Pancreas (tissue), 10 donors: ENCODE measurements at places on chromosomes 3 and 15. TPM values are rescaled to one million over a fixed set of nuclear protein-coding genes. Genes with fewer than 3 reads are reported as not detected.

APOD gene
- 47.9 TPM for polyA plus RNA-seq

DNA sequence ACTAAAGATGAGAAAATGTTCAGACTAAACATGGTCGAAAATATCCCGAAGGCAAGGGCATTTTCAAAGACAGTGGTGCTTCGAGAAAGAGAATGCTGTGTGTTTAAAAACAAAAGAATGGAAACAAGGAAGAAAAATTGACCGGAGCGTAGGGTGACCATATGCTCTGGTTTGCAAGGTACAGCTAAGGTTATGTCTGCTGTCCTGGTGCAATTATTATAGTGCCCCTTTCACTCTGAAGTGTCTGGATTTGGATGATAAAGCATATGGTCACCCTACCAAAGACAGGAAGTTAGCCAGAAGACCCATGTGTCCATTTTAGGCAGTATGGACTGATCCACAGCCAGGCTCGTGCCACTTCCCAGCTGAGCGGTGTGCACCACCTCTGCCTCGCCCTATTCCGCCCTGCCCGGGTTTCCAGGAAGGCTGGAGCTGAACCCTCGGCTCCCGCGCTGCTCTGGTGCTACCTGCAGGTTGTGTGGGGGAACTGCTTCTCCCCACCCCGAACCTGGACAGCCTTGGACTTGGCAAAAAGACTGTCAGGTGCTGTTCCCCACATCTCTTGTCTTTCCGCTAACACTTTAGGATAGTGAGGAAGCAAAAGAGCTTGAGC is 25.2 kb downstream of the GOLGA6D start:
- peak; percentile 75 for DNase-seq

- DNase-seq: no peak
Observed at GRCh38 chr3:82643948-82644347, 882.5 kb upstream of the GBE1 start.

GRCh38 chr3:129855832-129856419 is 37.6 kb downstream of the TMCC1 start:
- no peak for DNase-seq

- DNase-seq: no peak
Observed at GRCh38 chr15:81785679-81786078, 260.1 kb downstream of the MEX3B start.

GRCh38 chr3:110568246-110568645 is 503.4 kb upstream of the NECTIN3 start:
- no peak for DNase-seq

GRCh38 chr15:76282465-76282864 is 28.8 kb downstream of the ETFA start:
- DNase-seq: no peak

ARL6IP5 gene
- polyA plus RNA-seq: 42.4 TPM

LACTB gene
- 7.3 TPM for polyA plus RNA-seq

DNA sequence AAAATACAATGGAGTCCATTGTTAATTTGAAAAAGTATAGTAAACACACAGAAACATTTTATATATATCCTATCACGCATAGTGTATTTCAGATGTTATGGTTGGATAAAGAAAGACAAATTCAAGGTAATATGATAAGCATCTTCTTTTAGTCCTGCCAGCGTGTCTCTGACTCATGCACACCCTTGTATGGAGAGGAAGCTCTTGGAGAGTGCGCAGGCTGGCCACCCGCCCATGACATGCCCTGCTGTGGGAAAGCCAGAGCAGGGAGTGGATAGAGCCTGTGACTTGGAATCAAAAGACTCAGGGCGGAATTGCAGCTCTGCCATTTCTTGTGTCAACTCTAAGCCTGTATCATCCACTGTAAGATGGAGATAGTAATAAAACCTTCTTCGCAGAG is 23.0 kb upstream of the COPG1 start:
- DNase-seq: no peak

HDC gene
- polyA plus RNA-seq: not detected

DNA sequence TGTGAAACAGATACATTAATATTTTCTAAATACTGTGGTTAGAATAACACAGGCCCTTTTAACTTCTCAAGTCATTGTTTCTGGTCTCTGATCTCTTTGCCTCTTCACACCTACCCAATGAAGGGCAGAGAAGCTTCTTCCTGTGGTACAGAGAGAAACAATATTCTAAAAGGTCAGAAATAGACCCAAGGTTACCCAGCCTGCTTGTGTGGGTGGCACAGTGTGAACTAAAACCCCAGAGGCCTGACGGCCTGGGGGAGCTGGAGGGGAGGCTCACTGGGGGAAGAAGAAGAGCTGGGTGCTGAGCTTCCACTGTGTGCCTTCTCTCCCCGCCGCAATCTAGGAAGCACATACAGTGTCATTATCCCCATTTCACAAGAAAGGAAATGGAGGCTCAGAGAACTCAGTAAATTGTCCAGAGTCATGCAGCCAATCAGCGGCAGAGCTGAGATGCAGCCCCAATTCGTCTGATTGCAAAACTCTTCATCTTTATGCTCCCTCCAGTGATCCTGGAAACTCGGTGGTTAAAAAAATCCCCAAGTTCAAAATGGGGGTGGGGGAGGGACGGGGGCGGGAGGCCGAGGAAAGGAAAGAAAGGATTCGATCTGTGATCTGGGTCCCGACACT is 64.1 kb upstream of the HEG1 start:
- no peak for DNase-seq

- no peak for DNase-seq
Observed at GRCh38 chr3:72651498-72651897, 196.7 kb downstream of the SHQ1 start.

DNA sequence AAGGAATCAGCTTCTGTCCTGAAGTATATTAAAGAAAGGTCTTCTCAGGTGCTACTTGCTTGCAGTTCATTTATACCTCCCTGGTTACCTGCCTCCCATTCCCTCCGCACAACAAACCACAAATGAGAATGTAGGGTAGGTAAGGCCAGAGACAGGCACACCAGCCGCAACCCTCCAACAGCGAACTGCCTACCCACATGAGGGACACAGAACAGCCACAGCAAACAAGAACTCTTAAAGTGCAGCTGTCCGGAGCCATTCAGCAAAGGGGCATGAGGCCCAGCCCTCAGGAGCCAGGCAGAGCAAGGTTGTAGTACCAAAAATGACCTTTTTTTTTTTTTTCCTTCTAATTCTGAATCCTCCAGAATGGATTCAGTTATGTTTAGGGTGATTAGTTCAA is 52.4 kb downstream of the SPSB4 start:
- DNase-seq: no peak

DNA sequence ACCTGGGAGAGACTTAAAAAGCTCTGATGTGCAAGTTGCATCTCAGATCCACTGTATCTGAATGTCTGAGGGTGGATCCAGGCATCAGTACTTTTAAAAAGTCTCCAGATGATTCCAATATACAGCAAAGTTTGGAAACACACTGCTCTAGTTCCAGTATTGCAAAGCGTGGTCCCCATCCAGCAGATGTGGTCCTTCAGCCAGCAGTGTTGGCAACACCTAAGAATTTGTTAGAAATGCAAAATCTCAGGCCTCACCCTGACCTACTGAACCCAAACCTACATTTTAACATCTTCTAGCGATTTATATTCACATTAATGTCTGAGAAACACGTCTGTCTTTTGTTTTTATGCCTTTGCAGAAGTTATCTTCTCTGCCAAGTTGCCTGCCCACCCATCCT is 32.2 kb upstream of the SGO1 start:
- DNase-seq: no peak

DNA sequence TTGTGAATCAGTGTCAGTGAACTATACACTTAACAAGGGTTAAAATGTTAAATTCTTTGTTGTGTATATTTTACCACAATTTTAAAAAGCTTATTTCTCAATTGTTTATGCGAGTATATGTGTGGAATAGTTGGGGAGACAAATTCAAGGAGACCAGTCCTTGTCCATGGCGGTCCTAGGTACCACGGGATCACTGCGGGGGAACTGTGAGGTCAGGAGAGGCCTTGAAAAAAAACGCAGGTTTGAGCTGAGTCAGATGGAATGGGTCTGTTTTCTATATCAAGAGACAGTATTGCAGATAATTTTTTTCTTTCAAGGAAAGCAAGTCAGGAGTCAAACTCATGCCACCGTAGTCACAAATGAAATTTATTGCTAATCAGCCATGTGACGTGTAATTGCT is 18.5 kb downstream of the IGF1R start:
- no peak for DNase-seq

DNA sequence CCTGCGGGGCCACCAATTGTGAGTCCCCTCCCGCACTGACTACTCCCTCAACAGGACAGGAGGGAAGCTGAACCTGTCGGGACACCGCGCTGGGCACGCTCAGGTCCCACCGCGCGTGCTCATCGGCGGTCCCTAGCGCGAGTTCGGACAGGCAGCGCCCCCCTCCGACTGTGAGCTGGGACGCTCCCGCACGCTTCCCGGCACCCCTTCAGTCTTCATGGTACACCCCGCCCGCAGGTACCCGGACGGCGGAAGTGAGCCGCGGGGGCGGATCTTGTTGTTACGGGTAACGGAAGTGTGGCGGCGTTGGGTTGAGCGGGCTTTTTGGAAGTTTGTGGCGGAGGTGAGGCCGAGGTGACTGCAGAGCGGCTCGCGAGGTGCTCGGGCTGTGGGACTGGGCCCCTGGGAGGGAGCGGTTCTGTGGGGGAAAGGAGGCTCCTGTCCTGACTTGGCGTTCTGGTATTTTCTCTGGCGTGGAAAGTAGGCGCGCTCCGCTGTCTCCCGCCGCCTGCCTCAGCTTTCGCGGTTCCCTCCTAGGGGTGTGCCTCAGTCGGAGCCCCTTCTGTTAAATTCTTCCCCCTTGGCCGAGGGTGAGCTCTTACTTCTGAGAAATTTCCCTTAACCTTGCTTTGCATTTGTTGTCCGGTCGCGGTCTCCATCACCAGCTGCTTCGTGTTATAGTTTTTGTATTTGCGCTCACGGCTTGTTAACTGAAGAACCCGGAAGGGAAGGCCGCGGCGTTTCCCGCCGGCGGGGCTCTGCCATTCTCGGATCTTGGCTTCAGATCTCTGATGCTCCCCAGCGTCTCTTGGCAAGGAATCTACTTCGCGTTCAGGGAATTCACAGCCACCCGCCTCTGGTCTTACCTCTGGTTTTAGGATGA is at the start of gene FANCI:
TSS of gene FANCI (plus strand) at position 289 of the 883 bp plus-strand sequence. CDS start 3,669 bp downstream, outside the sequence.
- DNase-seq: peak; percentile 96

GRCh38 chr3:153927107-153927506 is 194.1 kb upstream of the ARHGEF26 start:
- DNase-seq: no peak

SLC22A14 gene
- polyA plus RNA-seq: 0.15 TPM

DNA sequence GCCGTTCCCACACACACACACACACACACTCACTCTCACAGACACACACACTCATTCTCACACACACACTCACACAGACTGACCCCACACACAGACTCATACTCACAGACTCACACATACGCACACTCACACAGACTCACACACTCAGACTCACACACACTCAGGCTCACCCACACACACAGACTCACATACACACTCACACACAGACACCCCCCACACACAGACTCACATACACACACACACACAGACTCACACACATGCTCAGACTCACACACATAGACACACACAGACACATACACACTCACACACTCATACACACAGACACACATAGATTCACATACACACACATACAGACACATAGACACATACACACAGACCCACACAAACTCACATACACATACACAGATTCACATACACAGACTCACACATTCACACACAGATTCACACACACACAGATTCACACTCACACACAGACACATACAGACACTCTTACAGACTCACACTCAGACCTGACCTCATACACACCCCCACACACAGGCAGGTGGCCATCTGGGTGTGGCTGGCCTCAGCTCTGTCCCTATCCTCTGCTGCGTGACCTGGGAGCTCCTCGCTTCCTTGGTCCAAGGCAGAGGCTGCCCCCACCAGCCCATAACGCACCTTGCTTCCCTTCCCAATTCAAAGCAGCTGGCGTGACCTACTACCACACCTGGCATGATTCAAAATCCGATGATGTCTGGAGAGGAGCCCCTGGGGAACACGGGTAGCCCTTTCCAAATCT is 1.9 kb downstream of the C3orf22 start:
- no peak for DNase-seq

SLC12A8 gene
- polyA plus RNA-seq: 8.5 TPM

- DNase-seq: peak; percentile 40
Observed at GRCh38 chr15:74242441-74243185, 6.5 kb downstream of the CCDC33 start.

DNA sequence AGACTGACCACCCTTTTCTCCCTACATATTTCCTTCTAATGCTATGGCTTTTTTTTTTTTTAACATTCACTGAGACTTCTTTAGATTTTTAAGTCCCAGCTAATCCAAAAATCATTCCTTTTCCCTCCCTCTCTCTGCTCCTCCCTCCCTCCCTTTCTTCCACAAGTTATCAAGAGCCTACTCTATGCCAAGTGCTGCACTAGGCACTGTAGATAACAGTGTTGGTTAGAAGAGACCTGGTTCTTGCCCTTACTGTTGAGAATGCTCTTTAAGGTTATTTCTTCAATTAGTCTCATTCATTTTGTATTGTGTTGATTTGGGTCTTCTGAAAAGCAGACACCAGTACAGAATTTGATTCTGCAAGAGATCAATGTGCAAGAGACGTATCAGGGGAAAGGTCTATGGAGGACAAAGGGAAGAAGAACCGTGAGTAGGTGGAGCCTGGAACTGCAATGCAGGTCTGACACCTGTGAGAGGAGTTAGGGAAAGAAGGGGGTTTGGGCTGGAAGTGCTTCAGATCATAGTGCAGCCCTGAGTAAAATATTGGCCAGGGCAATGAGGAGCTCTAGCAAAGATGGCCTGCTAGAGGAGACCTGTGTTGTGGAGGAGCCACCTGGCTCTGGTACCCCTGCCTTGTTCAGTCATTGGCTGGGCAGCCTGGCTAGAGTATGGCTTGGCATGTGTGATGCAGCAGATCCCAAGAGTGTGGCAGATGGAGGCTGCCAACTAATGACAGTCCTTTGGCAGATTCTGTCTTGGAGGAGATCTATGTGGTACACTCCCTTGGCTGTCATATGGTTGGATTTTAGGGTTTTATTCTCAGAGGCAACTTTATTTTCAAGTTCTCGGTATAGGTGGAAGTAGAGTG is 9.7 kb upstream of the PCOLCE2 start:
- no peak for DNase-seq

PPM1L gene
- polyA plus RNA-seq: 3.5 TPM

ROBO1 gene
- polyA plus RNA-seq: 0.87 TPM

- DNase-seq: peak; percentile 38
Observed at GRCh38 chr3:10247679-10248183, 528 bp upstream of the TATDN2 start.

SLC2A2 gene
- polyA plus RNA-seq: 1.8 TPM

GRCh38 chr3:12370758-12371157 is 81.9 kb downstream of the PPARG start:
- no peak for DNase-seq
